Endothelial cell of umbilical vein (primary cell): ENCODE measurements at places on chromosomes 11 and 22.
A peak's percentile ranks its signal among the peaks of the same experiment; 100 is the strongest.

DNA sequence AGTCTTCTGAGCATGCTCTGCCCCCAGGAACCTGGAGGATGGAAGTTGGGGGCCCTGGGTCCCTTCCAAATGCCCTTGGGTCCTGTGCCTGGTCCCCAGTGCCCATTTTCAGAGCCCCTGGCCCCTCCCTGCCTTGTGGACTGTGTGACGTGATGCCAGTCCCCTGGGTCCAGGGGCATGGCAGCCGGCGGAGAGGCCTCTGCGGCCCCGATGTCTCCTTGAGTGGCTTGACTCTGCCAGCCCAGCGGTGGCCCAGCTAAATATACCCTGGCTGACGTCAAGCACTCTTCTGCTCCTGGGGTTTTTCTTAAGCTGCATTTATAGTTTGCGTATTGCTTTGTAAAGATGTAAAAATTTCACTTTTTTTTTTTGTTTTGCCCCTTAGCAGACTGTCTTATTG, 35.2 kb upstream of the PARVG start:
- no peak for DNase-seq
- no peaks in the 10 kb centered on the region for H3K4me1 ChIP-seq
- no peaks in the 10 kb centered on the region for H3K27me3 ChIP-seq
- peaks cover 2% of the 10 kb centered on the region for H3K36me3 ChIP-seq
- no peak overlapping the region for H3K27ac ChIP-seq

GRCh38 chr11:92482492-92483060, 258.0 kb downstream of the FAT3 start:
- H3K4me1 ChIP-seq, result no peaks in the 10 kb centered on the region
- no peaks in the 10 kb centered on the region for H3K36me3 ChIP-seq
- no peak for DNase-seq
- no peak overlapping the region for H3K27ac ChIP-seq
- no peaks in the 10 kb centered on the region for H3K27me3 ChIP-seq
- no peak overlapping the region for H3K4me3 ChIP-seq

DNA sequence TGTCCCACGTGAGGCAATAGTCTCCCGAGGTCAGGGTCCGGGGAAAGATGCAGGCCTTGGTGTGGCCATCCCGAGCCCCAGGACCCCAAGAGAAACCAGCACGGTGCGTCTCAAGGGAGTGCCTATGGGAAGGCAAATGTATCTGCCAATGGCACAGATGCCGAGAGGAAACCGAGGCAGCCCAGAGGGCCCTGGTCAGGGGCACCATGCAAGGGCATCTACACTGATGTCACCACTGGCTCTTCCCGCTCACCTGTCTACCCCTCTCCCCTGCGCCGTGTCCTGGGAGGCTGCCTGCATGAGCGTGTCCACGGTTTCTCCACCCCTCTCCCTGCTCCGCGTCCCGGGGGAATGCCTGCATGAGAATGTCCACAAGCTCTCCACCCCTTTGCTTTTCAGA, 1318.8 kb downstream of the TBC1D22A start:
- no peaks in the 10 kb centered on the region for H3K36me3 ChIP-seq
- H3K4me3 ChIP-seq, result no peak overlapping the region
- no peaks in the 10 kb centered on the region for H3K27me3 ChIP-seq
- H3K27ac ChIP-seq, result no peak overlapping the region
- H3K4me1 ChIP-seq, result no peaks in the 10 kb centered on the region

- no peak overlapping the region for H3K27ac ChIP-seq
- no peaks in the 10 kb centered on the region for H3K4me1 ChIP-seq
- peak; percentile 64 for DNase-seq
These were observed 13.3 kb downstream of the RSPH14 start for GRCh38 chr22:23128269-23129108.

DNA sequence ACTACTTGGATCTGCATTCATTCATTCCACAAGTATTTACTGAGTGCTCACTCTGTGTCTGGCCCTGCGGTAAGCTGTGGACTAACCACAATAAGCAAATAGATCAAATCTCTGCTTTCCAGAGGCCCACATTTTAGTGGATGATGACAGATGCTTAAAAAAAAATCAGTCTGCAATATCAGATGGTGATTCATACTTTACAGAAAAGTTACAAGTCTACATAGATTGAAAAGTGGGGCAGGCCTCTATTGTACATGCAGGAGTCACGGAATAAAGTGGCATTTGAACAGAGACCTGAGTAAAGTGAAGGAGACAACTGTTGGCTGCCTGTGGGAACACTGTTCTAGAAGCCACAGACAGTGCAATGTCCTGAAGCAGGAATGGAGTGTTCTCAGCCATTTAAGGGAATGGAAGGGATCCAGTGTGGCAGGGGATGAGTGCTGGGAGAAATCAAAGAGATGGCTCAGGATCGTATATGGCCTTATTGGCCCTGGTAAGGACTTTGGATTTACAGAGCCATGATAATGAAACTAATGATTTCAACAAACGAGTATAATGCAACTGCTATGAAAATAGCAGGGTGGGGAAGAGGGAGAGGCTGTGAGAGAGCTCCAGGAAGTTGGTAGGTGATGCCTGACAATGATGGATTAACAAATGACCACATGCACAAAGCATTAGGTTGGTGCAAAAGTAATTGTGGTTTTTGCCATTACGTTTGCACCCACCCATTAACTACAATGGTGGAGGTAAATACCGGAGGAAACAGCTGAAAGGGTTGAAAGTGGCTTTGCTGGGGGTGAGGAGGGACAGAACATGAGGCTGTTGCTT, 31.1 kb downstream of the TMEM45B start:
- no peak overlapping the region for H3K4me3 ChIP-seq
- DNase-seq, result no peak
- no peaks in the 10 kb centered on the region for H3K27me3 ChIP-seq
- H3K27ac ChIP-seq, result no peak overlapping the region

GRCh38 chr11:19220903-19221724, 19.3 kb upstream of the CSRP3 start:
- peak; percentile 54 for DNase-seq
- H3K4me3 ChIP-seq, result no peak overlapping the region
- no peak overlapping the region for H3K27ac ChIP-seq
- peaks cover 8% of the 10 kb centered on the region for H3K36me3 ChIP-seq
